Stimulated activated CD4-positive, alpha-beta T cell treated with anti-CD3 and anti-CD28 coated beads, TNF-alpha, amount 100 ng/mL, for 1 hour (primary cell): ENCODE measurements at places on chromosomes 2 and 18.

GRCh38 chr2:229775614-229776313 is 61.4 kb upstream of the DNER start:
- no peak for DNase-seq

DNA sequence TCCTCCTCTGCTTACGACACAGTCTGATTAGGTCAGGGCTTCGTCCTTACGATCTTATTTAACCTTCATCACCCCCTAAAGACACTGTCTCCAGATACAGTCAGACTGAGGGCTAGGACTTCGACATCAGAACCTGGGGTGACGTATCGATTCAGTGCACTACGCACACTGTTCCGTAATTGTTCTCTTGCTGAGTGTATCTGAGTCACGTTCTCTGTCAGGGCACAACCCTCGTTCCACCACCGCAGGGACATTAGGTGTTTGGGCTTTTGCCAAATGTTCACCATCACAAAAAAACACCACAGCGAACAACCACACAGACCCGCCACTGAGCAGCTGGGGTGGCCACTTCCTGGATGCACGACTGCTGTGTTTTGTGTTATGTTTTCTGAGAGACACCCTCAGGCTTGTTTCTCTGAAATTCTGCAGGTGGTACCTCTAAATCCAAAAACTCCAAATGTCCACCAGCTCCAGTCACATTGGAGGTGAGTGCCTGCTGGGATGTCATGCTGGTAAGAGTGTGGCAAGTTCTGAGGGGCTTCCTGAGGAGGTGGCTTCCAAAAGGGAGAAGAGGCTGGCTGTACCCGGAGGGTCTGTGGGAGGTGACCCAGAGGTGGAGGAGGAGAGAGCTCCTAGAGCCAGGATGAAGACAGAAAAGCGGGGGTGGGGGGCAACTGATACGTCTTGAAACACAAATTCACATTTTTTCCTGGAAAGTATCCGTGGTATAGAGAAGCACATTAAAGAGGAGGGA is 66.6 kb downstream of the ADNP2 start:
- DNase-seq: no peak

- DNase-seq: peak; percentile 3
Measured at GRCh38 chr2:147297820-147298219, 547.0 kb upstream of the ACVR2A start.

DNA sequence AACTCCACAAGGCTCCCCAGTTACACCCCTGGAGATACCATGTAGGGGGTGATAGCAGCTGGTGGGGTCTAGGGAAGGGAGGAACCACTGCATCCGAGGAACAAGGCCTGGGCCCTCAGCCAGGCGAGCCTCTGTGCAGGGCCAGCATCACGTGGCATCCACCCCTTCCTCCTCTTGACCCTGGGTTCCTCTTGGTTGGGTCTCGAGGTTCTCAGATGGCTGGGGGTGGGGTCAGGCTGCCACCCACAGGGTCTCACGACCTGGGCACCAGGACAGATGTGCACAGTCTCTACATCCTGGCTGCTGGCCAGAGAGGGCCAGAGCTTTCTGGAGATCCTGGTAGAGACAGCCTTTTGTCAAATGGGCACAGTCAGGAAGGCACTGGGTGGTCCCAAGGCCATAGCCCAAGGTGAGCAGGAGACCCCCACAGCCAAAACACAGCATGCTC is 10.4 kb downstream of the HS6ST1 start:
- DNase-seq: no peak

- peak; percentile 36 for DNase-seq
Measured at GRCh38 chr2:127081826-127082633, 24.9 kb downstream of the BIN1 start.

DNA sequence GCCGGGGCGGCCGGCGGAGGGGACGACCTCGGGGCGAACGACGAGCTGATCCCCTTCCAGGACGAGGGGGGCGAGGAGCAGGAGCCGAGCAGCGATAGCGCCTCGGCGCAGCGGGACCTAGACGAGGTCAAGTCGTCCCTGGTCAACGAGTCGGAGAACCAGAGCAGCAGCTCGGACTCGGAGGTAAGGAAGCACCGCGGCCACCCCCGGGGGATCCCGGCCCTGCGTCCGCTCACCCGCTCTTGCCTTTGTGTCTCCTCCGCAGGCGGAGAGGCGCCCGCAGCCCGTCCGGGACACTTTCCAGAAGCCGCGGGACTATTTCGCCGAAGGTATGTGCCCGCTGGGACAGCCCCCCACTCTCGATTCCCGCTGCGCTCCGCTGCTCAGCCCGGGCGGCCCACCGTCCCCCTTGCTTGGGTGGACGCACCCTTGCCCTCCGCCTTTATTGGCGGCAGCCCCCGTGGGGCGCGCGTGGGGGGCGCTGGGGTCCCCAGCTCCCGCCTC is 611 bp downstream of the TCF7L1 start:
- peak; percentile 2 for DNase-seq

- peak; percentile 28 for DNase-seq
Measured at GRCh38 chr2:239293775-239294430, 106.9 kb downstream of the HDAC4 start.

DNA sequence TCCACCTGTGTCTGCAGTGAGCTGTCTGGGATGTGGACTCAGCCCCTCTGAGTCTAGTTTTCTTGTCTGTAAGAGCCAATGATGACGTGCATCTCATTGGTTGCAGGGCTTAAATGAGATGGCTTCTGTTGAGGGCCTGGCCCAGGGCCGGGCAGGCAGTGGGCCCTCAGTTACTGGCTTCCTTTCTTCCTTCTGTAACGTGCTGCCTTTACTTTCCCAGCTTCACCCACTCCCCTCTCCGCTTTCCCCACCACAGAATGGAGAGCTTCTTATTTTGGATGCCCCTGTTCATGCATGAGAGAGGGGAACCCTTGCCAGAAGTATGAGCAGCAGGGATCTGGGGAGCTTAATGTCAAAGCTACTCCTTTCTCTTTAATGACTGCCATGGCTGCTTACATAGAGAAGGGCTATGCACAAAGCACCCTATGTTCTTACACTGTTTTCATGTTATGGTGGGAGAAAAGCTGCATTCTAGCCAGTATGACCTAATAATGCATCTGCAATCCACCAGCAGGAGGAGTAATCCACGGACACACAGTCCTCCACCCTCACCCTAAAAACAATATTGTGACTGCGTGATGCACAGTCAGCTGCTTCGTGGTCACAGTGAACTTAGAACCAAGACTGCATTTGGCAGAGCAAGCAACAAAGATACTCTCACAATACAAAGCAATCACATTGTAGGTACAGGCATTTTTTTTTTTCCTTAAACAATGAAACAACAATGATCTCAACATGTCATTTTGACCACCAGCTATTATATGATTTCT is 37.2 kb downstream of the CREG2 start:
- DNase-seq: no peak

- DNase-seq: no peak
Measured at GRCh38 chr18:58226429-58226828, 182.4 kb downstream of the NEDD4L start.

DNA sequence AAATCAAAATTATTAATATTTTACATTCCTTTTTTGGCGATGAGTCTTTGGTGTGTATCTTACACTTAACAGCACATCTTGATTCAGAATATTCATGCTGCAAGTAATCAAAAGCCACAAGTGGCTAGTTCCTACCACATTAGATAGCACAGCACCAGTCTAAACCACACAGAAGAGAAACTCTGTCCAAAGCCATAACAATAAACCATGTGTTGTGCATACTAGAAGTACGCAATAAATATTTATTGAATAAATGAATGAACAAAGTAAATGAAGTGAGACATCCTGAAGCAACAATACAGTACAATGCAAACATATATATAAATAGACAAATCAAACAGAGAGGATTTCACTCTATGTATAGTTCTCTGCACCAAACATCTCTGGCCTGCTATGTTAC is 287.3 kb downstream of the EXOC6B start:
- no peak for DNase-seq

GRCh38 chr2:43469094-43469493 is 126.7 kb downstream of the THADA start:
- DNase-seq: no peak

DNA sequence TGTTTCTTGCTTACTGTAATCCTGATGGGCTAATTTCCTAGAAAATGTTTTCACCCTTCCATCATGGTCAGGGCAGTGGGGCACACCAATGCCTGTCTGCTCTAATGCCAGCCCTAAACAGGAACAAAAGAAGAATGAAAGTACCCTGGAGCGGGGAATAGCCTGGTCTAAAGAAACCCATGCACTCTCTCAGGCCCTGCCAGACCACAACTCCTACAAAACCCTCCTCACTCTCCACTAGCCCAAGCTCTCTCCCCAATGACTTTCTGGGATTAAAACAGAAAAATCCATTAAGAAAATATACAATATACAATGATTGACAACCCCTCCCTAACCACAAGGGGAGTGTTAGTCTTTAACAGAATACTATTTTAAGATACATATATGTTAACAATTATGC is 67.6 kb downstream of the AAK1 start:
- no peak for DNase-seq

GRCh38 chr2:118878531-118879149 is 31.2 kb upstream of the EN1 start:
- no peak for DNase-seq

GRCh38 chr2:137672989-137673552 is 291.2 kb upstream of the HNMT start:
- DNase-seq: no peak

DNA sequence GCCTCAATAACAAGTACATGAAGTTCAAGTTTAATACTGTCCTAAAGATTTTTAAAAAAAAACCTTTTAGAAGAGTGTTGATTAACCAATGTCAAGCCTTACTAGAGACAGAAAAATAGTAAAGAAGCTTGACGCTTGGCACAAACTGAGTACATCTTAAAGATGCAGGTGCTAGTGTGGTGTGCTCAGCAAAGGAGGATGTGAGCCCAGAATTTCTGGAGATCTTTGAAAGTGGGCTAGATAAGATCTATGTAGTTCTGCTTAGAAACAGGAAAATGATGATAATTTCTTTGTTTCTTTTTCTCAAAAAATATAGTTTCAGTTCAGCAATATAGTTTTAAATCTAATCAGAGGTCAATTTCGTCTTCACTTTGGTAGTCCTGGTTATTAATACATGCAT is 118.3 kb upstream of the KLHL14 start:
- DNase-seq: no peak

- no peak for DNase-seq
Measured at GRCh38 chr2:207531032-207531952, 1.5 kb downstream of the CREB1 start.

DNA sequence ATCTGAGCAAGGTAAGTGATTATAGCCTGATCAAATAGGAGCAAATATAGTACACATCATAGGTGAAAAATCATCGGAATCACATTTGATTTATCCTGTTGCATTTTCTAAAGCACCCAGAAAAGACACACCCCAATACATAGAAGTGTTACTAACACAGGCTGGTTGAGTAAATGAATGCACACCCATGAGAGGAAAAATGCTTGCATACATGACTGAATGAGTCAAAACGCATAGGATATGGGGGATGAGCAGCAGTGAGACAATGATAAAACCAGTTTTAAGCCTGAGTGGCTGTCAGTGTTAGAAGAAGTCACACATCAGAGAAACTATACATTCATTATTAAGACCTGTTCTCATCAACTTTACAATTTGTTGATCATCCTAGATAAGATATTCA is 449.6 kb upstream of the CDH20 start:
- no peak for DNase-seq

DNA sequence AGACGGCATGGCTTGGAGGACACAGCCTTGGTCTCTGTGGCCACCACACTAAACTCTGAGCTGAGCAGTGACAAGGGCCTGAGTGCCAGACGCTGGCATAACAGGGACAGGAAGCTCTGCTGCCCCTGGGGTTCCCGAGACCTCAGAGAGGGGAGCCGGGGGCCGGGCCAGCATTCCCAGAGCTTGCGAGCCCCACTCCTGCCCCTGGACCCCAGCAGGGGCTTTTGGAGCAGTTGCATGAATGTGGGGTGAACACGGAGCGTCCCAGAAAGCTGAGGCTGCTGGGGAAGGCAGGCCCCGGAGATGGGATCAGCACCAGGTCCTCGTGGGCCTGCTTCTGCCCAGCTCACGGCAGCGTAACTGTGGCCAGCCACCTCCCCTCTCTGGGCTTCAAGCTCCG is 7.6 kb upstream of the ERFE start:
- no peak for DNase-seq

DNA sequence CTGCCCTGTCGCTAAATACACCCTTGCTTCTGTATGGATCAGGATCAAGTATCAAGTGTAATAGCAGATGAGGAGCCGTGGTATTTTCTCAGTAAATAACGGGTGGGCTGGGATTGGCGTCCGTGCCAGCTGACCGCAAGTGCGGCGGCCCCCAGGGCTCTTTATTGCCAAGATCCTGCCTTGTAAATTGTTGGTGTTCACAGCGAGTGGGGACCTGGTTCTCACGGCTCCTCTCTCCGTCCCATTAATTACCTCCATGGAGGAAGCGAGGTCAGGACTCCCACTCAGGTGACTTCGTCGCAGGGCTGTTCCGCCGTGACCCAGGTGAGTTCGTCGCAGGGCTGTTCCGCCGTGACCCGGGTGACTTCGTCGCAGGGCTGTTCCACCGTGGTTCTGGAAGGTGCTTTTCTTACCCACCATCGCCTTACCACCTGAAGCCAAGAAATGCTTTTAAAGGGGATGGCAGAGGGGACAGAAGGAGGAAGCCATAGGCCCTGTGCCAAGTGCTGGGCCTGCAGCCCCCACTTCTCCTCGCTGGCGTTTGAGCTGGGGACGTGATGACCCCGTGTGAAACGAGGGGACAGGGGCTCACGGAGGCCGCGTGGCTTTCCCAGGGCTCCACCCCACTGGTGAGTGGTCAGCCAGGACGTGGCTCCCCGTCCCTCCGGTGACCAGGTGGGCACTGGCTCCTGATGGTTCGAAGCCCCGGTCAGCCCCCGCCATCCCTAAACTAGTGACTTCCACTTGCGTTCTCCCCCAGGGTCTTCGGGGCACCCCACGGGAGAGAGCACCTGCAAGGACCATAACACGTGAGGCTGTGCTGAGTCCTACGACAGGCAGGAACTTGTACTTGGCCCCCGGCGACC is 118.4 kb downstream of the TWIST2 start:
- DNase-seq: no peak

- DNase-seq: no peak
Measured at GRCh38 chr2:31002537-31003150, 135.6 kb downstream of the GALNT14 start.

GRCh38 chr2:132849118-132849517 is 179.1 kb upstream of the LYPD1 start:
- no peak for DNase-seq

- DNase-seq: no peak
Measured at GRCh38 chr2:191078165-191078867, 64.3 kb upstream of the STAT1 start.

- DNase-seq: no peak
Measured at GRCh38 chr2:65729246-65729645, 296.8 kb upstream of the SPRED2 start.

- DNase-seq: no peak
Measured at GRCh38 chr2:238093181-238094140, 6.7 kb upstream of the ESPNL start.

GRCh38 chr2:110735366-110735765 is 3.0 kb downstream of the ACOXL start:
- DNase-seq: no peak

GRCh38 chr18:13136904-13137669 is 81.5 kb upstream of the LDLRAD4 start:
- DNase-seq: no peak

GRCh38 chr2:131105156-131105949 is at the start of gene PLEKHB2:
TSS of gene PLEKHB2 (plus strand) at chr2:131105336. CDS start at chr2:131120942, 15,606 bp downstream.
- DNase-seq: peak; percentile 93

- DNase-seq: no peak
Measured at GRCh38 chr2:205771031-205771430, 88.7 kb downstream of the NRP2 start.
